ENCODE measurements at places on chromosomes 12 and 14. TPM values are rescaled to one million over a fixed set of nuclear protein-coding genes. Genes with fewer than 3 reads are reported as not detected.

- DNase-seq = no peak
Measured at GRCh38 chr12:32644431-32644830, 34.7 kb upstream of the DNM1L start.

NR1H4 gene
- 61.6 TPM for total RNA-seq

DNA sequence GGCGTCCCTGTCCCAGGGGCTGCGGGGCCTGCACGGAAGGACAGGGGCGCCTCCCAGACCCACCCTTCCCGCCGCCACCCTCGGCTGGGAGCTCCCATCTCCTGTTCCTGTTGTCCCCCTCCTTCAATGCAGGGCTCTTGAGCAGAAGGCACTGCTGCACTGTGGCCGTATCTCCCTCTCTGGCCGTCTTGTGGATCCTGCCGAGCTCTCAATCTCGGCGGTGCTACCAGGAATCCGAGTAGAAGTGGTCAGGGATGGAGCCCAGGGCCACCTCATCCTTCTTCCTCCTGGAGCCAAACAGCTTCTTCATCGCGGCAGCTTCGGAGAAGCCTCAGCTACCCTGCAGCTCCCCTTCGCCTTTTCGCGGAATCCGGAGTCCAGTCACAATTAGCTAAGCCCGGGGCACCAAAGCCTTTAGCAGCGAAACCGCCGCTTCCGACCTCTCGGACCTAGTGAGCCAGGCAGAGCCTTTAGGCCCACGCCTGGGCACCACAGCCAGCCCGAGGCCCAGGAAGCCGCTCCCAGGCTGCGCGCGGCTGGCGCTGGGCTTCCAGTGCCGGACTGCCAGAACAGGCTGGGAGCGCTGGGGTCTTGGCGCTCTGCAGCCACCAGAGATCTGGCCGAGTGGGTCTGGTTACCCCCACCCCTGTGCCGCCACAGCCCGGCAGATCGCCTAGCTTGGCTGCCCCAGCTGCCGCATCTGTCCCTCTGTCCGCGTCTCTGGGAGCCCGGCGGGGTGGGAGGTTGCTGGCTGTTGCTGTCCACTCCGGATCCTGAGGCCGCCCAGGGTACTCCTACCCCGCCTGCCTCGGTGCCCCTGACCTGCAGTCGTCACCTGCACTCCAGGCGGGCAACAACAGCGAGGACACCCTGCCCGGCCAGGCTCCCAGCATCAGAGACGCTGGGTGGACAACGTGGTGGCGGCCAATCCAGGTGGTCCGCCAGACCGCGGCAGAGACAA, 69.1 kb downstream of the ASCL4 start:
- no peak for DNase-seq

DNA sequence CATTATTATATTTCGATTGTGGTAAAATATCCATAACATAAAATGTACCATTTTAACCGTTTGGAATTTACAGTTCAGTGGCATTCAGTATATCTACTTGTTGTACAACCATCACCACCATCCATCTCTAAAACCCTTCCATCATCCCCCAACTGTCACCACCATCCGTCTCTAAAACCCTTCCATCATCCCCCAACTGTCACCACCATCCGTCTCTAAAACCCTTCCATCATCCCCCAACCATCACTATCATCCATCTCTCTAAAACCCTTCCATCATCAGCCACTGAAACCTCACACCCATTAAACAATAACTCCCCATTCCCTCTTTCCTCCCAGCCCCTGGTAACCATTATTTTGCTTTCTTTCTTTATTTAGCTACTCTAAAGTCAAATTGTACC, 144.2 kb upstream of the EEA1 start:
- DNase-seq = no peak

DNA sequence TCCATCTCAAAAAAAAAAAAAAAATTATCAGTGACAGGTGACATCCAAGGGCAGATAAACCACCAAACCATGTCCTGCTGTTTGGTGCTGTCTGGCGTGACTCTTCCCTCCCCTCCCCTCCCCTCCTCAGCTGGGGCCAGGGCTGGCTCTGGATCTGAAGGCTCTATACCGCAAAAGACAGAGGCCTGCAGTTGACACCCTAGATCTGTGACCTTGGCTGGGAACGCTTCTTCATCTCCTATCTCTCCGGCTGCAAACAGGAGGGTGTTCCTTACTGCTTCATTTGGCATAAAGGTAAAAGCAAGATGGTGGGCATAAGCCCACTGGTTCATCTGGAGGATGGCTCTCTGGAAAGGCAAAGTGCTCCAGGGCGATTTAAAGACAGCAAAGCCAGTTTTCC, 126.8 kb upstream of the PRMT8 start:
- DNase-seq = no peak

GRCh38 chr14:92903359-92903758, 19.6 kb upstream of the CHGA start:
- no peak for DNase-seq

LRP1-AS gene
- not detected for total RNA-seq

DNA sequence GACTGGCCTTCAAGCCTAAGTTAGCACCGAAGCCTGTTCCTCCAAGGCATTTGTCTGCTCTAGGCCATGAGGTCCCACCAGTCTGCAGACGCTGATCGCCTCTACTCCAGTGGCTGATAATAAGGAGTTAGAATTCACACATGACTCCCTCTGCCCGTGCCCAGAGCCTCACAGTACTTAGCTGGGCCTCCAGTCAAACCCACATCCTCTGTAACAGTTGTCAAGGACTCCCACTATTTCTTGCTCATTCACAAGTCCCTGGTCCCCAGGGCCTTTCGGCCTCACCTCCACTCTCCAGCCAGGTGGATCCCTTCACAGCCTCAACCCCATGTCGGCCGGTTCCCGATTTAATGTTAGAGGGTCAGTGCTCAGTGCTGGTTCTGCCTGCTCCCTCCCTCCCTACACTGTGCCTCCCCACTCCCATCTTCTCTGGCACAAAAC, 6.3 kb upstream of the KRT5 start:
- DNase-seq = peak; percentile 18

- DNase-seq = no peak
Measured at GRCh38 chr12:50686406-50686805, 77.5 kb upstream of the ATF1 start.

GRCh38 chr12:68505970-68506369, 104.7 kb upstream of the RAP1B start:
- no peak for DNase-seq

LALBA gene
- total RNA-seq = not detected

DNA sequence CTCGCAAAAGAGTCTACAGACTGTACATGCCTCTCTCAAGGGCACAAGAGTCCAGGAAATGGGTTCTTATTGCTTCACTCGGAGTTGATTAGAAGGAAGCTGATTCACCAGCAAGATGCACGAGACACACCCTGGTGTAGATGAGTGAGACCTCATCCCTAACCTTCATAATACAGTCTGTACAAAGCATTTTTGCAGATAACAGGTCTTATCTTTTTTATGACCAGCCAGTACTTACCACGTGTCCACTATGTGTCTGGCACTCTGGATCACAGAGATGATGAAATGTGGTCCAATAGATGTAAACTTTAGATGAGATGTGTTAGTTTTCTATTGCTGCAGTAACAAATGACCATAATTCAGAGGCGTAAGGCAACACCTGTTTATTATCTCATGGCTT, 53.4 kb upstream of the PWP1 start:
- no peak for DNase-seq

CLEC4D gene
- total RNA-seq = not detected

CPNE6 gene
- total RNA-seq = 0.40 TPM

DNA sequence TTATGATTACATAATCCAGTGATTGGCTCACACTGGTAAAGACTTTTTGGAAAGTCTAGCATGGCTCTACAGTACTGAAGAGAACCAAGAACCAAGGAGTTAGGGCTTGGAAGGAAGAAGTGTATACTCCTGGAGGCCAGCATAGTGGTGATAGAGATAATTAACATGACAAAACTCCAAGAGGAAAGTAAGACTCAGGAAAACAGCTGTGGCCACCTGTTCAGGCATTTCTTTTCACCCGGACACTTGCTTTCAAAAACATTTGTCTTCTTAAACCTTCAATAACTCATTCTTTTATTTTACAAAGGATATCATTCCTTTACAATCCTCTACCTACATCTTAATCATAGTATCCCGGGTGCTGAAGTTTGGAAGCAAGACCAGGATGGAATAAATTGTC, 50.9 kb downstream of the KLHL28 start:
- DNase-seq = no peak

DTX1 gene
- total RNA-seq = 24.5 TPM

SPRING1 gene
- 6.8 TPM for total RNA-seq

DCAF4 gene
- 6.4 TPM for total RNA-seq

Measured in left lobe of liver (tissue), 2 donors.